ENCODE measurements at places on chromosomes 2 and 18. TPM values are rescaled to one million over a fixed set of nuclear protein-coding genes. Genes with fewer than 3 reads are reported as not detected.

Gene M1AP
- polyA plus RNA-seq = 0.03 TPM

Gene HRH4
- not detected for polyA plus RNA-seq

Gene C1QL2
- not detected for polyA plus RNA-seq

Gene EGR4
- polyA plus RNA-seq = not detected

Gene LBX2
- polyA plus RNA-seq = 0.66 TPM

Gene IL1A
- 0.39 TPM for polyA plus RNA-seq

Gene NT5DC4
- polyA plus RNA-seq = not detected

Gene SERPINB11
- 0.12 TPM for polyA plus RNA-seq

Gene CAVIN2
- polyA plus RNA-seq = 7.7 TPM

Gene PER2
- 2.1 TPM for polyA plus RNA-seq

Gene SULT1C4
- polyA plus RNA-seq = 0.50 TPM

Gene CD207
- not detected for polyA plus RNA-seq

Gene IL37
- 0.15 TPM for polyA plus RNA-seq

DNA sequence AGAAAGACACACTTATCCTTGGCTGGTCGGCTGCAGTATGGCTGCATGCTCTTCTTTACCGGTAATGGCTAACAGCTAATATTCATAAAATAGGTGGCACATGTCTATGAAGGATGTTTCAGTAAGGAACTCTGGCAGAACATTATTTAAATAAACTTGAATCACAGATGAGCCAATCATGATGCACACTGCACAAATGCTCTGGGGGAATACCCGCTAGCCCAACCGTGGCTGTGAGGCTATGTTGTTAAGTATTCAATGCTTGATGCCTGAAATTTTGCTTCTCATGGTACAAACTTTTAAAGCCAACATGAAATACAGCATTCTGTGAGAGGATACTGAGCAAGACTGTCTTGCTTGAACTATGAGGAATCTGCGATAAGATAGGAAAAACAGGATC, 505.8 kb downstream of the ZEB2 start:
- peak; percentile 53 for DNase-seq

GRCh38 chr2:31191931-31192330, 25.4 kb downstream of the CAPN14 start:
- DNase-seq = no peak

GRCh38 chr2:46134531-46135227, 162.5 kb upstream of the EPAS1 start:
- no peak for DNase-seq

DNA sequence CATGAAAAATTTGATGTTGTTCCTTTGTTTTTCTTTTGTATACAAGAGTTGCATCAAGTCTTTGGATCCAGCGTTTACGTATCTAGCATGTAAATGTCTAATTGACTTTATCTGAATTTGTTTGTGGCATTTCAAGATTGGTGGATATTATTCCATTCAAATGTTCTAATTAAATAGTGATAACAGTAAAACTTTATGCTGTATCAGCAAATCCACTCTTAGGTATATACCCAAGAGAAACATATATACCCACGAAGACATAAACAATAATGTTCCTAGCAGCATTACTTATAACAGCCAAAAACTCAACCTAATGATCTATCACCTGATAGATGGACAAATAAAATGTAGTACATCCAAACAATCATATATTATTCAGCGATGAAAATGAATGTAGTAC, 579.4 kb upstream of the LRATD1 start:
- DNase-seq = no peak

DNA sequence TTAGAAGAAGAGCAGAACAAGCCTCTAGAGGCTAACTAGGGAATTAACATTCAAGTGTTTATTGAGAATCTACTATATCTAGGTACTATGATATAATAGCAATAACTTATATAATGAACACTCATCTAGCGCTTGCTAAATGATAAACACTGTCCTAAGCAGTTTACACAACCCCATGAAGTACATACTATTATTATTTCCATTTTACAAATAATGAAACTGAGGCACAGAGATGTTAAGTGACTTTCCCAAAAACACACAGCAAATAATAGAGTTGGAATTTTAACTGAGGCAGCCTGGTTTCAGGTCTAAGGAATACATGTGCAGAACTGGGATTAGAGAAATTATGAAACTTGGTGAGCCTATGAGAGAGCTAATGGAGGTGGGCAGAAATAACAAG, 893.4 kb downstream of the CPS1 start:
- no peak for DNase-seq

DNA sequence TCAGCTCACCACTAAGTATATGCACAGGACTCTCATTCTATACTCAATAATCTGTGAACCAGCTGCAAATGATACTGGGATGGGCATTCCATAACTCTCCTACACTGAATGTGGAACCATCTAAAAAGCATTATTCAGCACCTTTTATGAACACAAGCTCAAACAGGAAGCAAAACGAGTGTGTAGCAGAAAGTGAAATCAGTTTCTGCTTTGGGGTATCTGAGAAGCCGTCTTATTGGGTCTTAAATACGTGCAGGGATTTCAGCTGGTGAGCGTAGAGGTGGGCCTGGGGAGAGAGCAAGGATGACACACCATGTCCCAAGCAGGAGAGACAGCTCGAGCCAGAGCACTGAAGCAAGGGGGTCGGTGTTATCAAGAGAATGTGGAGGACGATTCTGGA, 120.0 kb upstream of the TTN start:
- no peak for DNase-seq

DNA sequence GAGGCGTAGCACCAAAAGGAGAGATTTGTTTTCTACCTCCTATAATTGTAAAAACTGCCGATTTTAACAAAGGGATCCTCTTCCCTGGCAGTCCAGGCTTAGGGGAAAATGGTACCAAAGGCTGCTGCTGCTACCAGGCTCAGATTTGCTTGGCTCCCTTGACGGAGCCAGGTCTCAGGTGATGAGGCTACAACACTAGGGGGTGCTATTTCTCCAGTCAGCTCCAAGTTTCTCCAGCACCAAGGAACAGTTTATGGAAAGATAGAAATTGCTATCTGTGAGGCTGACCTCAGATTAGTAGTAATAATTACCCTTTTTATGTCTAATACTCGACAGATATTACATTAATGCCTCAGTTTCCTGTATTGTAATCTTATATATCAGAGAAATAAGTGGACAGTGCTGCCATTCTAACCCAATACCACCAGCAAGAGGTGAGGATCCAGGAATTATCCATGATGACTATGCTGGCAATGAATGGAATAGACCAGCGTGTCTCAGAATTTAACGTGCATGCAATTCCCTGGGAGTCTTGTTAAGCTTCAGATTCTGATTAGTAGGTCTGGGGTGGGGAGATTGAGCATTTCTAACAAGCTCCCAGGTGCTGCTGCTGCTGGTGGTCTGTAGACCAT, 111.3 kb downstream of the ESCO1 start:
- DNase-seq = peak; percentile 66

DNA sequence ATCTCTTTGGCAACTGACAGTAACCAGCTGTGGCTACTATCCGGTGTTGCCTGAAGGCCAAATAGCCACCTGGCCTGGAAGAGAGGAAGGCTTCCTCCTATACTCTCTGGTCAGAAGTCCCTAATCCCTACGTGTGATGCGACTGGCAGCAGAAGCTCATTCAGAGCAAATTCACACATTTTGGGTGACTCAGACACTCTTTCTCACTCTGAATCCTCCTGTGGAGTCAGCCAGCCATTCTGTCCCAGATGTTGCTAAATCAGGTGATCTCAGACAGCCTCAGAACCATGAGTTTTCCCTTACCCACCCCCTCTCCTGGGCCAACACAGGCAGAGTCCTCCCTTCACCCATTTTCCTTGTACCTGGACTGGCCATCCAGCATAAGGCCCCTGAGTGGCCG, 34.7 kb downstream of the CFAP53 start:
- DNase-seq = no peak

- no peak for DNase-seq
These were observed 10.2 kb downstream of the SP110 start for GRCh38 chr2:230209422-230210051.

GRCh38 chr2:230557065-230557464, 141.1 kb downstream of the SP100 start:
- DNase-seq = no peak

GRCh38 chr2:102043560-102043959, 51.8 kb downstream of the IL1R2 start:
- no peak for DNase-seq

DNA sequence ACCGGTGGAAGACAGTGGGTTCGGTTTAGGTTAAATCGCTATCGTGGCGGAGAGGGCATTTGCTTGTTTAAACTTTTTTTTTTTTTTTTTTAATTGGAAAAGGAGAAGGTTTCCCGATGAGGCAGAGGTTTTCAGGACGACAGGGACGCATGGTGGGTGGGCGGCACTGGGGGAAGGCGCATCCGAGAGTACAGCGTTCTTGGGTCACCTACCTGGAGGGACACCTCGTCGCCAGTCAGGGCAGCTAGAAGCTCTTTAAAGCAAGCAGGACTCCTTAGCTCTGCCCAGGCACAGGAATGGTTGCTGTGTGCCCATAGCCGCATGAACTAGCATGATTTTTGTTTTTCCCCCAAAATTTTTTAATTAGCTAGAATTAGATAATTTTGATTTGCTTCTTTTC, 437 bp downstream of the LDLRAD4 start:
- DNase-seq = no peak

- no peak for DNase-seq
These were observed 15.2 kb upstream of the AGAP1 start for GRCh38 chr2:235478609-235479008.

- DNase-seq = peak; percentile 26
These were observed 808.1 kb downstream of the RNF144A start for GRCh38 chr2:7725171-7725849.

- DNase-seq = no peak
These were observed 891 bp downstream of the CAB39 start for GRCh38 chr2:230713331-230714135.

DNA sequence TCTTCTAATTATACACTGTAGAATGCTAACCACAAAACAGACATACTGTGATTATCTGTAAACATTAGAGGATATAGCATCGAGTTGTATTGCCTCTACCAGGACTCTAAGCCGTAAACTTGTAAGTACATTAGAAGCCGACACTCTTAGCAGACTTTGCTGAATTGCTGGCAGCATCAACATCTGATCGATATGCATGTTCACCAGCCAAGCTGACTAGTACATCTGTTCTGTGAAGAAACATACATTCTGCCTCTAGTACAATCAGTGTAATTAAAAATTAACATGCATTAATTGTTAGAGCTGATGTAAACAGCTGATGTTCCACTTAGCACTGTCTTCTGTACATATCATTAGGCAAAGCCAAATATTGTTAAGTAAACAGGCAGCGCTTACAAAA, 502.2 kb downstream of the NR4A2 start:
- DNase-seq = no peak

DNA sequence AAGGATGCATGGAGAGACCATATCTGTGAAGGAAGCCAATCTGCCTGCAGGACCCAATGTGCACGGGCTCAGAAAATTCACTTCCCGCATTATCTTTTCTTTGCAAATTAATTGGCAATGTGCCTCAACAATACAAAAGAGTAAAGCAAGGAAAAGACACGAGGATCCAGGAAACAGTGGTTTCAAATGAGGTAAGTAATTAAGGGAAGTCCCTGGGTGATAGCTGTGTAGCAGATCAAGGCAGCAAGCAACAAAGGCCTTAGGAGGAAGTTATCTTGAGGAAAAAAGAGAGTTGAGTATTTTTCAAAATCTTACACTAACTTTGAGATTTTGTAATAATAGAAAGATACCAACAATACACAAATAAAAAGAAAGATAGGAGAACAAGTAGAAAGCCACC, 44.3 kb upstream of the TGIF1 start:
- no peak for DNase-seq

DNA sequence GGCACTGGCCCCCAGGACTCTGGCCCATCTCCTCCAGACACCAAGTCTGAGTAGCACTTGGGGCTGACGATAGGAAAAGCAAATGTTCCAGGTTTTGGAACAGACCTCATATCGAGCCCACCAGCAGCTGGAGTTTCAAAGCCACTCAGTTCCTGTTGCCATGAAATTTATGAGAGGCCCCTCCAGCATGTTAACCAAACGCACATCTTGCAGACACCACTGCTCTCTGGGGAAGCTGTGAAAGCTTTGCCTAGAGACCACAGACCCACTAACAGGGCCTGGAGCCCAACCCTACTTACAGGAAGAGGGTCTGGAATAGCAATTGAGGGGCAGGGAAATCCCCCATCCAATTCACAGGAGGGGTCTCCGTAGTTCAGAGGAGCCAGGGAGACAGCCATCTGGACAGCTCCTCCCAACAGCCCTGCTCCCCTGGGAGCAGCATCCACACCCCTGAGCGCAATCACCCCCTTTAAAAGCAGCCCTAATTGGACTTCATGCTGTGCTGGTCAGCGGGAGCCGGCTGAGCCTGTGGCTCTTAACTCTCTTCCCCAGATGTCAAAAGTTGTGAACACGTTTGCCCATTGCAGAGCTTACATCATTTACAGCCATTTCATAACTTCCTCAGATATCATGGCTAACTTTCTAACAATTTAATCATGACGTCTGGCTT, 81.3 kb downstream of the TGFA start:
- DNase-seq = no peak

DNA sequence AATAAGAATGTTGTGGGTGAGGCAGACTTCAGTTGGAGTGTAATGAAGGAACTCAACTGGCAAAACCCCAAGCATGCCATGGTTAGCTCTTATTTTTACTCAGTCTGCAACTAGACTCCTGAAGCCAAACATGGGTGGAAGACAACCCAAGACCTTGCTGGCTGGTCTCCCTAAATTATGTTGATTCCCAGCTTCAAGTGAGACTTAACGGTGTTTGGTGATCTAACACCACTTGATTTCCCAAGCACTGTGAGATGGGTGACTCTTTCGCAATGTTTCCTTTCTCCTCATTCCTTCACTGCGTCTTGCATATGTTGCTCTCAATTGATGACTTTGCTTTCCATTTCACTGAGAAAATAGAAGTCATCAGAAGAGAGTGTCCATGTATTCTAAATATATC, 693.1 kb downstream of the DCC start:
- no peak for DNase-seq

- DNase-seq = no peak
These were observed 979.5 kb upstream of the FAM98A start for GRCh38 chr2:34578641-34579040.

GRCh38 chr2:218022851-218023530, 20.2 kb upstream of the TNS1 start:
- no peak for DNase-seq

GRCh38 chr18:44128365-44128764, 552.3 kb upstream of the SETBP1 start:
- DNase-seq = peak; percentile 8

GRCh38 chr2:121260370-121261154, 24.4 kb downstream of the TFCP2L1 start:
- no peak for DNase-seq

Measured in IMR-90 (cell line).